Tibial artery (tissue), 4 donors: ENCODE measurements at places on chromosomes 4 and X.

- no peaks in the 10 kb centered on the region for H3K27me3 ChIP-seq
- DNase-seq, result no peak
- H3K4me1 ChIP-seq, result no peaks in the 10 kb centered on the region
- no peak overlapping the region for H3K4me3 ChIP-seq
- H3K27ac ChIP-seq, result no peak overlapping the region
- H3K36me3 ChIP-seq, result peaks cover 51% of the 10 kb centered on the region
Observed at GRCh38 chr4:88033309-88033708, 25.9 kb downstream of the PKD2 start.

GRCh38 chr4:108795733-108796132, 32.9 kb upstream of the ETNPPL start:
- H3K27me3 ChIP-seq, result no peaks in the 10 kb centered on the region
- H3K27ac ChIP-seq, result no peak overlapping the region
- no peak for DNase-seq
- no peak overlapping the region for H3K4me3 ChIP-seq
- H3K4me1 ChIP-seq, result no peaks in the 10 kb centered on the region

DNA sequence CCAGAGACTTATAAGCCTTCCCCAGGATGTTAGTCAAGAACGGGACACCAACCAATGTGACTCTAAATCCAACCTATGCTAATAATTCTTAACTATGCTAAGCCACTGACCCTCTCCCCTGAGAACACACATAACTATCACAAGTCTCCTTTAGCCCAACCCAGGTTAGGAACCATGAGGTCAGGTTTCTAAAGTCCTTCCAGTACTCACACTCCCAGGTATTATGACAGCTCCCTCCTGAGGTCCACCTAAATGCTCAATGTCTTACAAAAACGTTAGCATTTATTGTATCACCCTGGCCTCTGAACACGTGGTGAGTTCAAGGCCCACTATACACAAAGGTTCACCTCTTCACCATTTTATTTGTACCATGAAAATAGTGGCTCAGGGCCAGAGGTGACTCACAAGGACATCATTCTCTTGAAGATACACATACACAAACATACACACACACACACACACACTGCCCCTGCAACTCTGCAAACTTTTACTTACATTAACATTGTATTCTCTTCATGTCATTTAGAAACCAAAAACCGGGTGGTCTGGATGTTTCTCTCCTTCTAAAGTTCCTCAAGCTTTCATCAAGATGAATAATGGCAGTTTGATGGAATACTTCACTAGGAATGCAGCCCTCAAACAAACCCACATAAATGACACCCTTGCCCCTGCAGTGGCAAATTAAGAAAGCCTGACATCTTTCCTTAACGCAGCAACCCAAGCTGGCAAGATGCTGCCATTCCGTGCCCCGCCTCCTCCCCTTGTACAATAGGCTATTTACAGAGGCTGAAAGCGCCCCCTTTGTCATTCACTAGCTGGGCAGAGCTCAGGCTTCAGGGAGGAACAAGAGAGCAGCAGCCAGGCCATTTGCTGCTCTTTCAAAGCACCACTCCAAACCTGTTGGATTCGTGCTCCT, 17.7 kb downstream of the ACSL1 start:
- H3K4me3 ChIP-seq, result no peak overlapping the region
- H3K27me3 ChIP-seq, result no peaks in the 10 kb centered on the region
- no peaks in the 10 kb centered on the region for H3K4me1 ChIP-seq
- DNase-seq, result no peak
- no peak overlapping the region for H3K27ac ChIP-seq
- H3K36me3 ChIP-seq, result no peaks in the 10 kb centered on the region

GRCh38 chrX:43969504-43970501, 3.4 kb downstream of the NDP start:
- H3K27ac ChIP-seq, result no peak overlapping the region
- H3K27me3 ChIP-seq, result no peaks in the 10 kb centered on the region
- peaks cover 5% of the 10 kb centered on the region for H3K4me1 ChIP-seq
- no peaks in the 10 kb centered on the region for H3K36me3 ChIP-seq

- no peaks in the 10 kb centered on the region for H3K4me1 ChIP-seq
- no peak overlapping the region for H3K4me3 ChIP-seq
- no peaks in the 10 kb centered on the region for H3K27me3 ChIP-seq
- peak overlapping the region; percentile 78 for H3K27ac ChIP-seq
Observed at GRCh38 chr4:99324979-99325378, 3.8 kb upstream of the ADH1B start.

DNA sequence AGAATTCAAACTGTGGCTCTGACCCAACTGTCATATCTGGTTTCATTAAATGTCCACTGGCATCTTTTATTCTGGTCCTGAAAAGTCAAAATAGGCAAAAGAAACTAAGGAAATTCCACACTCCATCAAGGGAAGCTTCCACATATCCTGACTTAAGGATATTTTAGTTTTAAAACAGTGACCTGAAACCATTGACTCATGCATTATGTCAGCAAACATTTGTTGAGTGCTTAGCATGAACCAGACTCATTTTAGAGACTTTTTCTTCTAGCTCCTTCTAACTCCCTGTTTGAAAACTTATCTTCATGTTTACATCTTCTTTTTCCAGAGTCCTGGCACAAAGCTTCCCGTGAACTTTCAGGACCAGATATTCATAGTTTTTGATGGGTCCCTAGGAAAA, 6.9 kb upstream of the CXCL1 start:
- no peak overlapping the region for H3K27ac ChIP-seq
- no peaks in the 10 kb centered on the region for H3K36me3 ChIP-seq
- no peak for DNase-seq
- H3K27me3 ChIP-seq, result no peaks in the 10 kb centered on the region

DNA sequence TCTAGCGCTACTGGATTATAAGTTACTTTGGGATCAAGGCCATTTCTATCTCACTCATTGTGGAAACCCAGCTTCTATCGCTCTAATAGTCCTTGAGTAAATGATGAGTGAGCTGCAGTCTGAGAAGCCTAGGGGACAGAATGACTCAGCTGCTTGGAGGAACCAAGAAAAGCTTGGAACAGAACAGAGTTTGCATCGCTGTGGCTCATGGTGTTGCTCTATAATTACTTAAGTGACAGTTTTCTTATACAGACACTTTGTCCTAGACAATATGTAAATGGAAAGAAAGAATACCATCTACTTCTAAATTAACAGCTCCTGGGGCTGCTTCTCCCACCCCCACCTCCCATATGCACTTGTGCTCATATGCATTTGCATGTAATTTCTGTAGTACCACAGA, 156.9 kb downstream of the SLIT2 start:
- no peak for DNase-seq
- H3K36me3 ChIP-seq, result no peaks in the 10 kb centered on the region
- H3K27ac ChIP-seq, result no peak overlapping the region
- H3K27me3 ChIP-seq, result no peaks in the 10 kb centered on the region

DNA sequence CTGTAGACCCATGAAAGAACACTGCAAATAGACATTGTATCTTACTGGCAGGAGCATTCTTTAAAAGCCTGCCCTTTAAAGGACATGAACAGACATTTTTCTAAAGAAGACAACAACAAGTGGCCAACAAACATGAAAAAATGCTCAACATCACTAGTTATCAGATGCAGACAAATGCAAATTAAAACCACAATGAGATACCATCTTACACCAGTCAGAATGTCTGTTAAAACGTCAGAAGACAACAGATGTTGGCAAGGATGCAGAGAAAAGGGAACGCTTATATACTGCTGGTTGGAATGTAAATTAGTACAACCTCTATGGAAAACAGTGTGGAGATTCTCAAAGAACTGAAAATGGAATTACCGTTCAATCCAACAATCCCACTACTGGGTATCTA, 77.2 kb downstream of the ATP10D start:
- no peaks in the 10 kb centered on the region for H3K4me1 ChIP-seq
- no peak for DNase-seq
- H3K4me3 ChIP-seq, result no peak overlapping the region
- no peak overlapping the region for H3K27ac ChIP-seq
- H3K36me3 ChIP-seq, result peaks cover 59% of the 10 kb centered on the region
- no peaks in the 10 kb centered on the region for H3K27me3 ChIP-seq

GRCh38 chrX:94065091-94065490, 391.1 kb downstream of the FAM133A start:
- no peak overlapping the region for H3K27ac ChIP-seq
- no peaks in the 10 kb centered on the region for H3K36me3 ChIP-seq
- no peaks in the 10 kb centered on the region for H3K4me1 ChIP-seq
- no peak overlapping the region for H3K4me3 ChIP-seq
- no peak for DNase-seq

- no peaks in the 10 kb centered on the region for H3K27me3 ChIP-seq
- H3K4me3 ChIP-seq, result no peak overlapping the region
- no peak for DNase-seq
- no peak overlapping the region for H3K27ac ChIP-seq
- H3K36me3 ChIP-seq, result no peaks in the 10 kb centered on the region
- H3K4me1 ChIP-seq, result no peaks in the 10 kb centered on the region
Observed at GRCh38 chrX:66676413-66676812, 37.5 kb upstream of the EDA2R start.

- H3K4me3 ChIP-seq, result no peak overlapping the region
- peaks cover 8% of the 10 kb centered on the region for H3K36me3 ChIP-seq
- DNase-seq, result no peak
- no peaks in the 10 kb centered on the region for H3K27me3 ChIP-seq
- no peak overlapping the region for H3K27ac ChIP-seq
- H3K4me1 ChIP-seq, result no peaks in the 10 kb centered on the region
Observed at GRCh38 chrX:40607381-40607780, 15.8 kb upstream of the MPC1L start.

DNA sequence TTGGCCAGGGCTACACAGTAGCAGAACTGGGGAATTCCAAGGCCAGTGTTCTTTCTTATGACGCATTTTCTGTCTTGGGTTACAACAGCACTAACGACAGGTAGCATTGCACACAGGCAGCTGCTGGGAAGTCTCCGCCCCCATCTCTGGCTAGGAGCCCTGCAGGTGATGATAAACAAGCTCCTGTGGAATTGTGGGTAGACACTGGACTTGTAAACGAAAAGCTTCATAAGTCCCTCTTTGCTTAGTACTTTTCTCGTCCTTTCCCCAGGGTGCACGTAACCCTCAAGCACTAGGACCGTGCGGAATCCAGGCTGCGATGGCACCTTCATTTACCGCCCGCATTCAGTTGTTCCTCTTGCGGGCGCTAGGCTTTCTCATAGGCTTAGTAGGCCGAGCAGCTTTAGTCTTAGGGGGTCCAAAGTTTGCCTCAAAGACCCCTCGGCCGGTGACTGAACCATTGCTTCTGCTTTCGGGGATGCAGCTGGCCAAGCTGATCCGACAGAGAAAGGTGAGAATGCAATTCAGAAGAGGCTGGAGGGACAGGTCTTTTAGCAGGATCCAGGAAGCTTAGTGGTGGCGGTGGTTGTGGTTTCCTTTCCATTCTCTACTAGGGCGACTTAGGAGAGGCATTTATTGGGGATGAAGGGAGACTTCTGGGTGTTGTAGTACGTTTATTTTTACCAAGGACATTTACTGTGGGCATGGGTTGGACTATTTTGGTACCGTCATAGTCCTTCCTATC, at the start of gene FAAH2:
FAAH2 (plus strand) TSS at position 200 of the 745 bp plus-strand sequence; CDS start at position 320, 120 bp downstream.
- DNase-seq, result no peak
- no peak within 1 kb of the TSS for H3K27ac ChIP-seq
- H3K4me3 ChIP-seq, result no peak within 1 kb of the TSS

DNA sequence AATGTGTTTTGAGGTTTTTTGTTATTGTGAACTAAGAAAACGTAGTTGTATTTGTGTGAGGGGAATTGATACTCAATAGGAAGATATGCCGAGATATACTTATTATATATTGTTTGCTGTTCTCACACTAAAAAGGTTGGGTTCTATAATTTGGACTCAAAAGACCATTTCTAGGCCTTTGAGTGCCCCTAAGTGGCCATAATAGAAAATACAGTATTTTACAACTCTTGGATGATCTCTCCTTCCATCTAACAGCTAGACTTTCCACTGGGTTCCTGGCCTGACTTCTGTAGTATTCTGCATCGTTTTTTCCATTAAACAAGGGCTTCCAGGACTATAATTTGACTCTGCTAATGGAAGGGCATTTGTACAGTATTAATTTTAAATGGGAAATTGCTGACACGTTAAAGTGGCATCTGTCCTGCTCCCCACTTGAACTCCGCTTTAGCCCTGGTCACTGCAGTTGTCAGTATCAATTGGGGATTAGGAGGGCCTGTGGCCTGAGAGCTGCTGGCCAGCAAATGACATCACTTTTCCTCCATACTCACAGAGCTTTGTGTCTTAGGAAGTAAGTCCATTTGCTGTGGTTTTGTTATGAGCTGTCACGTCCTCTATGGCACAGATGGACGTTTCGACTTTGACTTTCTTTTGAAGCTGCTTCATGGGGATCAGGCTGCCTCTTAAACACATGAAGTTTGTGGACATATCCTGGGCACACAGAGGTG, 176.9 kb downstream of the SLIT2 start:
- H3K4me1 ChIP-seq, result no peaks in the 10 kb centered on the region
- no peak for DNase-seq
- no peaks in the 10 kb centered on the region for H3K36me3 ChIP-seq
- no peaks in the 10 kb centered on the region for H3K27me3 ChIP-seq

- H3K4me1 ChIP-seq, result no peaks in the 10 kb centered on the region
- H3K27ac ChIP-seq, result no peak overlapping the region
- H3K27me3 ChIP-seq, result no peaks in the 10 kb centered on the region
- H3K4me3 ChIP-seq, result no peak overlapping the region
Observed at GRCh38 chr4:62209757-62210485, 1009.8 kb downstream of the ADGRL3 start.

GRCh38 chr4:68465058-68465457, 17.8 kb downstream of the TMPRSS11E start:
- H3K27ac ChIP-seq, result no peak overlapping the region
- no peaks in the 10 kb centered on the region for H3K36me3 ChIP-seq
- H3K4me3 ChIP-seq, result no peak overlapping the region
- no peaks in the 10 kb centered on the region for H3K27me3 ChIP-seq

DNA sequence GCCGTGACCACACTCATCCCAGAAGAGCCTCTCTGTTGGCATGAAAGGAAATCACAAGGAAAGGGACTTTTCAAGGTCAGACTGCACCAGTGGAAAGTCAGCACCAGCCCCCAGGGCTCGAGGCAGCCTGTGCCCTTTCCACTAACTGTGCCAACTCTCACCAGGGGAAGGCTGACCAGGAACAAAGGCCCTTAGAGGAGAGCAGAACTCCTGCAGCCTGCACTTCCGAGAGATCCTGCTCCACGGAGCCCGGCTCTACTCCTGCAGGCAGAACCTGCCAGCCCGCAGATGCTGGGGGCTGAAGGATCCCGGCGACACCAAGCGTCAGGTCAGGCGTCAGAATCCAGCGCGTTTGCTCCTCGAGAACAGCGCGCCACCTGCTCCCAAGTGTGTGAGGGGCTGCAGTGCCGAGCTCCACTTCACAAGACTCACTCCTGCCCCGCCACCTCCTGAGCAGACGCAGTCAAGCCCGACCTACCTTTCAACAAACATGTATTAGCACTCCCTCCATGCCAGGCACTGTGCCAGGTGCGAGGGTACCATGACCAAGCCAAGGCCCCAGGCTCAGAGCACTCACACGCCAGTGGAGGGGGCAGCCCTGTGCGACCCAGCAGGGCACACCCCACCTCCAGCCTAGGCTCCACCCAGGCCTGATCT, 13.6 kb upstream of the HELT start:
- no peak overlapping the region for H3K27ac ChIP-seq
- H3K4me1 ChIP-seq, result peaks cover 9% of the 10 kb centered on the region
- no peak overlapping the region for H3K4me3 ChIP-seq
- no peaks in the 10 kb centered on the region for H3K36me3 ChIP-seq
- no peaks in the 10 kb centered on the region for H3K27me3 ChIP-seq

GRCh38 chr4:134533068-134533467, 331.5 kb upstream of the PABPC4L start:
- H3K27ac ChIP-seq, result peak overlapping the region; percentile 15
- no peaks in the 10 kb centered on the region for H3K4me1 ChIP-seq
- H3K36me3 ChIP-seq, result no peaks in the 10 kb centered on the region
- H3K4me3 ChIP-seq, result no peak overlapping the region

- H3K36me3 ChIP-seq, result peaks cover 22% of the 10 kb centered on the region
- H3K27ac ChIP-seq, result no peak overlapping the region
- no peaks in the 10 kb centered on the region for H3K27me3 ChIP-seq
Observed at GRCh38 chr4:38794051-38794450, 10.5 kb downstream of the TLR1 start.
